ENCODE measurements at places on chromosomes 5 and 9. TPM values are rescaled to one million over a fixed set of nuclear protein-coding genes. Genes with fewer than 3 reads are reported as not detected.

The EXOSC3 gene
- total RNA-seq, result 77.5 TPM

DNA sequence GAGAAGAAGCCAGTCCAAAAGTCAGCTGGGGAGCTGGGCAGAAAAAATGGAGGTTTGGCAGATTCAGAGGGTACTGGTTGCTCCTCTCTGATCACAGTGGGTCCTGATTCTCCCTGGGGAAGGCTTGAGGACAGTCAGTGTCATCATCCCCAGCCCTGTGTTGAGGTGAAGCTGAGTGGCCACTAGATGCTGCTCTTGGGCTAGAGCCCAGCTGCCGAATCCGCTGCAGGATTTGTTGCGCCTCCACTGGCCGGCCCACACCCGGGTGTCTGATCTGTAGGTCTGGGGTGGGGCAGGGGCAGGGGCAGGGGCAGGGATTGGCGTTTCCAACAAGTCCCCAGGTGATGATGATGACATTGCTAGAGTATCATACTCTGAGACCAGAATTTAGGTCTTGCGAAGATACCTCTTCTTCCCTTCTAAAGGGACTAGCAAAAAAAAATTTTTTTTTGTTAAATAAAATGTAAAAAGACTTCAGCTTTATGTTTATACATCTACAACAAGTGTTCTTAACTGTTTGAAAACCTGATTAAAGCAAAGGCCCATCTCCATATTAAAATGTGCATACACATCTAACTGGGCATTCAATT is 106.8 kb downstream of the PDE6A start:
- no peak overlapping the region for H3K27ac ChIP-seq
- no peaks in the 10 kb centered on the region for H3K36me3 ChIP-seq
- H3K4me3 ChIP-seq, result no peak overlapping the region
- no peak for DNase-seq
- no peaks in the 10 kb centered on the region for H3K4me1 ChIP-seq

DNA sequence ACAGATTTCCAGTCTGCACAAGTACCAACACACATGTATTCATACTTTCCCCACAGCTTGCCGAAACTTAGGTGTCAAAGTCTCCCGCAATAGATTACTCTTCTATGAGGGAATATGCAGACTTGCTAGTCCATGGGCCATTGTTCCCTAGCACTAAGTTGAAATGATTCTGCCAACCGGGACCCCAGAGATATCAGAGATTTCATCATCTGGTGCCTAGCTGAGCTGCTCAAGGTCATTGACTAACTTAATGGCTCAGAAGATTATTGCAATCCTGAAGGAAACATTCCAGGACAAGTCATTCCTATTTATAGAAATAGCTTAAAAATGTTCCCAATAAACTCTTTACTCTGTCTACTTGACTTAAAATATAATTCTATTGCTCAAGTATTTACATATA is 202.6 kb downstream of the PIK3R1 start:
- H3K4me3 ChIP-seq, result no peak overlapping the region
- peaks cover 5% of the 10 kb centered on the region for H3K27me3 ChIP-seq
- no peak overlapping the region for H3K27ac ChIP-seq
- no peaks in the 10 kb centered on the region for H3K36me3 ChIP-seq
- DNase-seq, result no peak

DNA sequence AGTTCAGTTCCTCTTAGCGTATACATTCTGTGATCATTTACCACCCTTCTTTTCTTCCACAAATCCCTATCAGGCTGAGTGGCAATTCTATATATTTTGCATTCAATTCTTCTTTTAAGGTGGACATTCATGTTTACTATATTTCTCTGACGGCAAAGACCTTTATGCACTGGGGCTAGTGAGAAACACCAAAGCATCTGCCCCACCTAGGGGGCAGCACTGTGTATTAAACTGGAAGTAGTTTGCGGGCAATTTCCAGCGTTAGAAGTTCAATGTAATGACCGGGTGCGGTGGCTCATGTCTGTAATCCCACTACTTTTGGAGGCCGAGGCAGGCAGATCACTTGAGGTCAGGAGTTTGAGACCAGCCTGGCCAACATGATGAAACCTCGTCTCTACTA is 27.9 kb upstream of the FBXL7 start:
- H3K36me3 ChIP-seq, result no peaks in the 10 kb centered on the region
- no peak overlapping the region for H3K27ac ChIP-seq
- no peak overlapping the region for H3K4me3 ChIP-seq
- no peak for DNase-seq
- no peaks in the 10 kb centered on the region for H3K27me3 ChIP-seq

DNA sequence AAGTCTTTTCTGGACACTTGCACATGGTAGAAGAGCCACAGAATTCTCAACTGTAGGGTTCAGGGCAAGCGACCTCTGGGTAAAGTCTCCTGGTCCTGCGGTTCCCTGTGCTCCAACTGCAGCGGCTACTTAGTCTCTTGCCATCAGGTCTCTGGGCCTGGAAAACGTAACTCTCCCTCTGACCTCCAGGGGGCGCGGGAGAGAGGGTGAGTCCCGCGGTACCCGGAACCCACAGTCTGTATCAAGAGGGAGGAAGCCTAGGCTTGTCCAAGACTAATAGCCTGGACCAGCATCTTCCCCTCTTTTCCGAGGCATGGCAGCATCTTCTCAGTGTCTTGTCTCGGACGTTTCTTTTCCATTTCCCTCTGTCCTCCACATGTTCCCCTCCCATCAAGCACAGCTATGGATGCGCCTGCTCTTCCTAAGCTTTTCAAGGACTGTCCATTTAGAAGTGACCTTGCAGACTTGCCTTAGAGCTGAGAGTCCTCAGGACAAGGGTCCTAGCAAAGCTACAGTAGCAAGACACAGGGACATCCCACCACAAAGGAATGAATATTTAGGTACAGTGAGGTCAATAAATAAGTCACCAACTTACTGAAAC is 59.3 kb downstream of the FSTL4 start:
- DNase-seq, result peak; percentile 62
- peaks cover 2% of the 10 kb centered on the region for H3K4me1 ChIP-seq
- no peak overlapping the region for H3K27ac ChIP-seq
- H3K4me3 ChIP-seq, result no peak overlapping the region
- peaks cover 27% of the 10 kb centered on the region for H3K27me3 ChIP-seq
- no peaks in the 10 kb centered on the region for H3K36me3 ChIP-seq

DNA sequence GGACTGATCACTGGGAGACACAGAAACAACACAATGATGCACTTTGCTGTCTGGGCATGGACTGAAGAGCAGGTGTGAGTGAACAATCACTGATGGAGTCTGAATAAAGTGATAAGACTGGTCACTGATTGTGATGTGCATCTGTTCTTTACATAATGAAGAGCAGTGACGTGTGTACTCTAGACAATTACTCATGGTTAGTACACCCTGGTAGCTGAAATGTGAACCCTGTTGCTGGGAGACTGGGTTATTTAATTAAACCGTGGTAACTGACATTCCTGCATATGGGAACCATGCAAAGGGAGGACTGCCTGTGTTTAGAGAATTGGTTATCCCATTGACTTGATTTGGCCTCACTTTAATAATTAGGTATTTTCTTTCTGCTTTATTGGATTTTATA is 202.9 kb downstream of the NR2F1-AS1 start:
- no peak overlapping the region for H3K27ac ChIP-seq
- H3K36me3 ChIP-seq, result no peaks in the 10 kb centered on the region
- no peak for DNase-seq
- no peaks in the 10 kb centered on the region for H3K4me1 ChIP-seq
- H3K4me3 ChIP-seq, result no peak overlapping the region

The TNPO1 gene
- 74.0 TPM for total RNA-seq

The HBEGF gene
- total RNA-seq, result 15.4 TPM

- peaks cover 5% of the 10 kb centered on the region for H3K4me1 ChIP-seq
- H3K27me3 ChIP-seq, result no peaks in the 10 kb centered on the region
- H3K4me3 ChIP-seq, result no peak overlapping the region
- DNase-seq, result no peak
- no peak overlapping the region for H3K27ac ChIP-seq
Observed at GRCh38 chr9:79616971-79617370, 45.2 kb downstream of the TLE4 start.

GRCh38 chr9:23686257-23686656 is 139.8 kb downstream of the ELAVL2 start:
- H3K36me3 ChIP-seq, result no peaks in the 10 kb centered on the region
- no peaks in the 10 kb centered on the region for H3K27me3 ChIP-seq
- no peak overlapping the region for H3K27ac ChIP-seq
- H3K4me3 ChIP-seq, result no peak overlapping the region

DNA sequence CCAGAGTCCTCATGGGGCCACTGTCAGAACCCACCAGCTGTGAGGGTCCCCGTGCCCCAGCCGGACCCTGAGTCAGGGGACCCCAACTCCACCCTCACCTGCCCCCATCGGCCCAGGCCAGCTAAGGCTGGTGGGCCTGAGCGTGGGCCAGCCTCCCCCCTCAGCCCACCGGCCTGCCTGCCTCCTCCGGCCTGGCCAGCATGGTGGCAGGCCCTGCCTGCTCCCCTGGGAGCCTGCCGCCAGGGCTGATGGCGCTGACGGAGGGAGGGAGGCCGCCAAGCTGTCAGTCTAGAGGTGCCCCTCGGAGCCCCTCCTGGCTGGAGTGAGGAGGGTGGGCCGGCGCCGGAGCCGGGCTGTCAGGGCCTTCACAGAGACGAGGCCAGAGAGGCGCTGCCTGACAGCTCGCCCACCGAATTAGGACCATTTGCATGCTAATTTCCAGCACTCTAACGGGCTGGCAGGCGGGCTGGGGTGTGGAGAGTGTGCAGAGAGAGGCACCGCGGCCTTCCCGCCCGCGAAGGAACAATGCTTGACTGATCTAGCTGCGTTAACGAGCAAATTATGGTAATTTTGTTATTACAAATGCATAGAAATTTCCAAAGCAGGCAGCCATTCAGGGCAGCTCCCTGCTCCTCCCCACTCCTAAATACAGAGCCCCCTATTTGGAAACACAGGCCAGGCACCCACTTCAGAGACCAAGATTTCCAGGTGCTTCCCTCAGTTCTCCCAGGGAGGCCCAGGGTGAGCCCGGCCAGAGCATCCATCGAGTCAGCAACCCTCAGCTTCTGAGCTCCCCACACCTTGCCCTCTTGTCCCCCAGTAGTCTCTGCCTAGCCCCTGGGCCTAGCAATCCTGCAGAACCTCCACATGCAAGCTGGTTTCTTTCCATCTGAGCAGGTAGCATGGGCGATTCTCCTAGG is 169.3 kb downstream of the PAX5 start:
- no peak overlapping the region for H3K4me3 ChIP-seq
- H3K27me3 ChIP-seq, result no peaks in the 10 kb centered on the region
- DNase-seq, result no peak
- no peak overlapping the region for H3K27ac ChIP-seq

GRCh38 chr5:134005417-134006061 is 764 bp upstream of the VDAC1 start:
- H3K27me3 ChIP-seq, result no peaks in the 10 kb centered on the region
- H3K4me3 ChIP-seq, result peak overlapping the region; percentile 86
- peak; percentile 15 for DNase-seq
- H3K27ac ChIP-seq, result peak overlapping the region; percentile 93
- H3K36me3 ChIP-seq, result peaks cover 25% of the 10 kb centered on the region

- no peak overlapping the region for H3K4me3 ChIP-seq
- no peak overlapping the region for H3K27ac ChIP-seq
- DNase-seq, result no peak
- H3K36me3 ChIP-seq, result peaks cover 40% of the 10 kb centered on the region
Observed at GRCh38 chr5:176979669-176980068, 26.9 kb downstream of the UIMC1 start.

DNA sequence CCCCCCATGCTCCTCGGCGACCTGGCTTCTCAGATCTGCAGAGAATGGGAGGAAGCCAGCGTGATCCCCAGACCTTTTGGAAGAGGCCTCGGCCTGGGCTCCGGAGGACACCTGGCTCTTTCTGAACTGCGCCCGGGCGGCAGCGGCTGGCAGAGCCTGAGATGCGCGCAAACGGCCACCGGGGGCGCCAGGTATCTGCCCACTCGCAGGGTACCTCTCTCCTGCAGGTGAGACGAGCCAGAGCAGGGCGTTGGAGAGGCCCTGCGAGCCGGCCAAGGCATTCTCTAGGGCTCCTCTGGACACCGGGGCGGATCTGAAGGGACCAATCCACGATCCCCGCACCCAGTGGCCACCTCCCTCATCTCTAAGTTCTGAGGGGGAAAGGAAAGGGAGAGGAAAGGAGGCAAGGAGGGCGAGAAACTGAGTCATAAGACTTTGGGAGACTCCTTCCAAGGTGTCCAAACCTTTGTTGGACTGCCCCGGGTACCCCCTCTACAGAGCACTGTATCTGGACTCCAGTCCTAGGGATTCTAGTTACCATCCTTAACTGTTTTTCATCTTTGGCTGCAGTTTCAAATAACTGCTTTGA is 55.0 kb upstream of the SLC46A2 start:
- H3K4me3 ChIP-seq, result no peak overlapping the region
- H3K4me1 ChIP-seq, result no peaks in the 10 kb centered on the region
- DNase-seq, result no peak
- peaks cover 2% of the 10 kb centered on the region for H3K27me3 ChIP-seq

DNA sequence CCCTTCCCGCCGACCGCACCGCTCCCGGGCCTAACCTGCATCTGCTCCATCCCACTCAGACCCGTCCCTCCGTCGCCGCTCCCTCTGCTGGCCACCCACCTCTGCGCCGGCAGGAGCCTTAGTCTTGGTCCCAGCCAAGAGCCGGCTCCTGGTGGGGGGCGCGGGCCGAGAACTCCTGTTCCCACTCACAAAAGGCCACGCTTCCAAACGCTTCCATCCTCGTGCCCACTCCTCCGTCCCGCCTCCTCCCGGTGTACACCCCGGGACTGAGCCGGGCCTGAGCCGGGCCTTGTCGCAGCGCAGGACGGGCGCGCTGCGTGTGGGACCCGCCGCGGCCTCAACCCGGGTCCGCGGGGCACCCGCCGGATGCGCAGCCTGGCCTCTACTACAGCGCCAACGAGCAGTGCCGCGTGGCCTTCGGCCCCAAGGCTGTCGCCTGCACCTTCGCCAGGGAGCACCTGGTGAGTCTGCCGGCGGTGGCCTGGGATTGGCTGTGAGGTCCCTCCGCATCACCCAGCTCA is 7.5 kb downstream of the ADAMTS13 start:
- peaks cover 22% of the 10 kb centered on the region for H3K27me3 ChIP-seq
- DNase-seq, result no peak
- no peaks in the 10 kb centered on the region for H3K36me3 ChIP-seq
- H3K4me1 ChIP-seq, result peaks cover 5% of the 10 kb centered on the region

DNA sequence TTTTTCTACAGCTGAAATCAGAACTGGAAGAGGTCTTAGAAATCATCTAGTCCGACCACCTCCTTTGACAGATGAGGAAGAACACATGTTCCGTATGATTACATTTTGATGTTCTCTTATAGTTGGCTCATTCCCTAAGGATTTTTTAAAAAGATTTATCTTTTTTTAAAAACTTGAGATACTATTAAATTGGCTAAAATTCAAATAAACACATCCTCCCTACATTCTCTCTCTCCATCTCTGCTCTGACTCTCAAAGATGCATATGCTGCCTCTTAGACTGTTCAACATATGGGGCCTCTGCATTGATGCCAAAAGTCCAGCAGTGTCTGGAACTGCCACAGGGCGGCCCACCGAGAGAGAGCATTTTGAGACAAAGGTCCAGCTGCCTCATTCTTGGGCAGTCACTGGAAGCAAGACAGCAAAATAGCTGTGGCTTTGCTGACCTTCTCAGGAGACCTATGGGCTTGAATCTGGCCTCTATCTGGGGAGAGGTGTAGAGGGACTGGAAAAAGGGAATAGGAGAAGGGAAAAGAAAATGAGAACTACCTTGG is 12.8 kb upstream of the TSSK1B start:
- H3K27ac ChIP-seq, result no peak overlapping the region
- no peak overlapping the region for H3K4me3 ChIP-seq
- no peaks in the 10 kb centered on the region for H3K4me1 ChIP-seq
- H3K27me3 ChIP-seq, result peaks cover 40% of the 10 kb centered on the region
- no peaks in the 10 kb centered on the region for H3K36me3 ChIP-seq

- no peak overlapping the region for H3K4me3 ChIP-seq
- H3K36me3 ChIP-seq, result no peaks in the 10 kb centered on the region
- no peak overlapping the region for H3K27ac ChIP-seq
- no peaks in the 10 kb centered on the region for H3K4me1 ChIP-seq
- no peak for DNase-seq
- H3K27me3 ChIP-seq, result peaks cover 29% of the 10 kb centered on the region
Observed at GRCh38 chr5:79002374-79002773, 17.3 kb upstream of the ARSB start.

GRCh38 chr5:139021346-139021745 is 146.2 kb upstream of the LRRTM2 start:
- H3K27me3 ChIP-seq, result peaks cover 2% of the 10 kb centered on the region
- no peak overlapping the region for H3K4me3 ChIP-seq
